ENCODE measurements at places on chromosomes 2 and 18. TPM values are rescaled to one million over a fixed set of nuclear protein-coding genes. Genes with fewer than 3 reads are reported as not detected.

GKN1 gene
- 0.32 TPM for total RNA-seq

MC4R gene
- not detected for total RNA-seq

AMER3 gene
- total RNA-seq = not detected

RGPD4 gene
- not detected for total RNA-seq

CPO gene
- not detected for total RNA-seq

CCDC141 gene
- under 0.01 TPM for total RNA-seq

ABCG8 gene
- not detected for total RNA-seq

DAW1 gene
- total RNA-seq = 0.64 TPM

HOXD12 gene
- not detected for total RNA-seq

RALB gene
- total RNA-seq = 35.1 TPM

PAX3 gene
- total RNA-seq = not detected

GRB14 gene
- total RNA-seq = not detected

WDFY1 gene
- 152 TPM for total RNA-seq

LYPD6 gene
- total RNA-seq = 5.2 TPM

ALMS1 gene
- 18.6 TPM for total RNA-seq

MYO7B gene
- not detected for total RNA-seq

CNGA3 gene
- not detected for total RNA-seq

PLGLB1 gene
- total RNA-seq = 0.32 TPM

PLEK gene
- total RNA-seq = not detected

Data from fibroblast of villous mesenchyme (primary cell).